IMR-90 (cell line): ENCODE measurements at places on chromosomes 1 and 21.

DNA sequence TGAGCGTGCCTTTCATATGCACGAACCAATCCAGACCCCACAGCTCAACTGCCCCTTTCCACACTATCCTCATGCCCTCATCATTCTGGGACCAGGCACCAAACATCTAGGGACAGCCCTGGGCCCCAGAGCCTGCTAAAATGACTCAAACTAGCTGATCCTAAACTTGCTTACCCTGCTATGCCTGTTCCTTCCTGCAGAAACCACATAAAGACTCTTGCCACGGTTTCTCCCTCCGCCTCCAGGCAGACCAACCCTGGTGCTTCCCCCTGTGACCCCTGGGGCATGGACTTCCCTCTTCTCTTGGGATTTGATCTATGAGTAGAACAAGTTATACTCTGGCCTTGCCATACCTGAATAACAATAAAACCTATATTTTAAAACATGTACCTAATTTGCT lies 138.0 kb upstream of the CD34 start:
- DNase-seq = no peak

- DNase-seq = no peak
Observed at GRCh38 chr1:97770376-97770775, 150.5 kb downstream of the DPYD start.

DNA sequence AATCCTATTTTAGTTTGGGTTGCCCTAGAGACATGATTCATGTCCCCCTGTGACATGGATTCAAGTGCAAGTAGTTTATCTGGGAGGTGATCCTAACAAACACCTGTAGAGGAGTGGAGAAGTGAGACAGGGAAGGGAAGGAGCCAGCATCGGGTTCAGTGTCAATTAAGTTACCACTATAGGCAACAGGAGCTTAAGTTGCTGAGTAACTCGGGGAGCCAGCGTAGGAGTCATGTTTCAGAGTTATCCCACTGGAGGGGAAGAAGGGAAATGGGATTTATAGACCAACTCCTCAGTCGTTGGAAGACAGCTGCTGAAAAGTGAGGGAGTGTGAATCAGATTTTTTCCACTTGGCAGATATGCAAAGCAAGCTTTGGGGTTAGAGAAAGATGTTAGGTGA lies 54.9 kb downstream of the SLC30A7 start:
- DNase-seq = peak; percentile 81

DNA sequence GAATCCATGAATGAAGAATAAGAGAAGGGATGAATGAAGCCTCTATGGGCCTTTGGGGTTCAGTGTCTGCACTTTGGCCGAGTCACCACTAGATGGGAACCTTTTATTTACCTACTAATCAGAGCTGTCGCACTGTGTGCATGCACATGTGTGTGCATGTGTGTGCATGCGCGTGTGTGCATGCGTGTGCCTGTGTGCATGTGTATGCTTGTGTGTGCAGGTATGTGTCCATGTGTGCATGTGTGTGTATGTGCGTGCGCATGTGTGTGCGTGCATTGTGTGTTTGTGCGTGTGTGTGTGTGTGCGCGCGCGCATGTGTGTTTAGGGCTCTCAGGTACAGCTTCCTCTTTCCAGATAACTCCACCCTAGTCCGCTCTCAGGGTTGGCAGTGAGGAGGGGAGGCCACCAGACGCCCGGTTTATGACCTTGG lies 20.4 kb upstream of the UBXN10 start:
- no peak for DNase-seq

DNA sequence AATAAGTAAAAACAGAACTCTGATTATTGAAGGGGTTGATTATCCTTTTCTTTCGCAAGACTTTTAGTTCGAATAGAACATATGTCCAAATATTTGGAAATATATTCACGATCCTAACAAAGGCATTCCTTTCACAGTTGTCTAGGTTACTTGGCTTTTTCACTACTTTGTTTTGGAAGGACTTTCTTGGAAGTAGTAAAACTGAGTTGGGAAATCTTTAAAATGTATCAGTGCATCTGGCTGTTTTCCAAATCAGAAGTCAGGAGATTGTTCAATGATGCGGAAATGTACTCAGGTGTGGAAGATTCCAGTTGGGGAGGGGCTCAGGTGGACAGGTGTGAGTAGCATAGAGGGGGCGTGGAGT lies 67.1 kb downstream of the SH3BGR start:
- no peak for DNase-seq

DNA sequence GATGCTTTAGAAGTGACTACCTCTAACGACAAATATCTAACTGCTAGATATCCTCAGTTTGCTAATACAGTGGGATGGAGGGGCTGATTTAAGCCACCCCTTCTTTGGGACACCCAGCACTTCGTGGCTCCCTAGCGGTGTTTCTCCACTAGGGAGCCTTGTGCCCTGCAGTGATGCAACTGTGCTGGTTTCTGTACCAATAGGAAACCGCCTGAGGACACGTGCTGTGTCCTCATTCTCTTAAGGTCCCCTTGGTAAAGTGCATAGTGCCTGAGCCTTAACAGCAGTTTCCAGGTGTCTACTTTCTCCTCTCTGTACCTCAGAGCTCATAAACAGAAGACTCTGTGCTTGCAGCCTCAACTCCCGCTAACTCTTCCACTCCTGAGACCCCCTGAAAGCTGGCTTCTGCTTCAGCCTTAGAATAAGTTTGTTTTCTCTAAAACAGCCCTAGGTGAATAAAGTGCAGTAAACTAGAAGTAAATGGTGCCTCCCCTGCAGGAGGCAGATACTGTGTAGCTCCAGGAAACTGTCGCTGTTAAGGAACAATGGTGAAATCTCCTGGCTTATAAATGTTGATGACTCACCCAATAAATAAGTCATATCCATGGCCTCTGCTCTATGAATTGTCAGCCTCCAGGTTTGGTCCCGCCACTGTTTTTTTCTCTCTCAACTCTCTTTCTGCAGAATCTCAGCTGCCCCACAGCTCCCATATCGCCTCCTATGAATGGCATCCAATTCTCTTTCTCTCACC lies 130.4 kb downstream of the AK5 start:
- DNase-seq = peak; percentile 66

GRCh38 chr1:221778535-221779142 lies 36.8 kb upstream of the DUSP10 start:
- no peak for DNase-seq

GRCh38 chr1:24248859-24249258 lies 61.8 kb upstream of the IFNLR1 start:
- DNase-seq = no peak

- no peak for DNase-seq
Observed at GRCh38 chr1:117641536-117641935, 35.7 kb downstream of the TENT5C start.

DNA sequence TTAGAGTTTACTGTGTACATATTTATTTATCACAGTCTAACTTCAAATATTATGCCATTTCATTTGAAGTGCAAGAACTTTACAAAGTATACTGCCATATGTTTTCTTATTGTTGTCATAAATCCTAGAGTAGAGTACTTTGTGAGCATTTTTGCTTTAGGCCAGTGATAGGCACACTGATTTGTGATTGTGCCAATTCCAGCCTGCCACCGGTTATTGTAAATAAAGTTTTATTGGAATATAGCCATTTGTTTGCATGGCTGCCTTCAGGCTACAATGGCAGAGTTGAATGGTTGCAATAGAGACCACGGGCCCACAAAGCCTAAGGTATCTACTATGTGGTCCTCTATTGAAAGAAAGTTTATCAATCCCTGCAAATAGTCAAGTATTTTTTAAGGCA lies 175.8 kb upstream of the GALNT2 start:
- no peak for DNase-seq

GRCh38 chr1:170596701-170597100 lies 64.7 kb downstream of the GORAB start:
- no peak for DNase-seq

- DNase-seq = no peak
Observed at GRCh38 chr21:34018185-34018584, 55.2 kb upstream of the MRPS6 start.

DNA sequence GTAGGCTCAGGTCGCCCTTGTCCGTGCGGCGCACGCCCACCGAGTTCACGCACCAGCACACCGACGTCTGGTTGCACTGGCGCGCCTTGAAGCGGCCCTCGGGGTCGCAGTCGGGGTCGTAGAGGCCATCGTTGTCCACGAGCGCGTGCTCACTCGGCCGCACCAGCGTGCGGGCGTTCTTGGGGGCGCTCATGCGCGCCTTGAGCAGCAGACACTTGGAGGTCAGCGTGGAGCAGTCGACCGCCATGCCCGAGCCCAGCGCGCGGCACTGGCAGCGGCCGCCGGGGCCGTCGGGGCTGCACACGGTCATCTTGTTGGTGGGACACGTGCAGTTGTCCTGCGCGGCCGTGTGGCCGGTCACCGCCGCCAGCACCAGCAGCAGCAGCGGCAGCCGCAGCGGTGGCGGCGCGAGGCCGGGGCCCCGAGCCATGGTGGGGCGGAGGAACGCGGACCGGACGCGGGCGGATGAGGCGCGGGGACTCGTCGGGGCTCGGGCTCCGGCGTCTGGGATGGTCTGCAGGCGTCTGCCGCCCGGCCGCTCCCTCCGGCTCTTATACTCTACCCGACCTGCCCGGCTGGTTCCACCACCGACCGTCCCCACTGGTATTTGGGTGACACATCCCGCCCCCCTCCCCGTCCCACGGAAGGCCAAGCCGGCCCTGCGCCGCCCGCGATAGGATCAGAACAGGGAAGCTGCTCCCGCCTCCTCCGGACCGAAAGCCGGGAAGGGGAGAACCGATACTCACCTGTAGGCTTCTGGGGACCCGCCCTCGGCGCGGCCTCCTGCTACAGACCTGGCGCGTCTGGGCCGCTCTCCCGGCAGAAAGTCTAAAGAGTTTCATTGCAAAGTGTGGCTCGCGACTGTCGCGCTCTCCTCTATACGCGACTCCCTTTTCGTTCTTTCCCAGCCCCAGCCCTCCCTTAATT lies at the start of gene TACSTD2:
Gene TACSTD2 (minus strand): TSS at position 526 of the 927 bp plus-strand sequence. CDS start 96 bp downstream, at position 430.
- DNase-seq = no peak

GRCh38 chr21:38814126-38815059 lies 8.7 kb downstream of the ETS2 start:
- no peak for DNase-seq

DNA sequence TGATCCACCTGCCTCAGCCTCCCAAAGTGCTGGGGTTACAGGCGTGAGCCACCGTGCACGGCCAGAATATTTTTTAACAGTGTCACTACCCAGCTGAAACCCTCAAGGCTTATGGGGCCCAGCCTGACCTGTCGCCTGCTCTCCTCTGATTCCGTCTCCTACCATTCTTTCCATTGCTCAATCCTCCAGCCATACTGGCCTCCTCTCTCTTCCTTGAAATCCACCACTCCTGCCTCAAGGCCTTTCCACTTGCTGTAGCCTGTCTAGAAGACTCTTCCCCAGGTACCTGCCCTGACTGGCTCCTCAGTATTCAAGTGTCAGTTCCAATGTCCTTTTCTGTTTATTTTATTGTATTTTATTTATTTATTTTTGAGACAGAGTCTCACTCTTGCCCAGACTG lies 53.9 kb downstream of the YARS1 start:
- DNase-seq = no peak

- DNase-seq = peak; percentile 4
Observed at GRCh38 chr1:86500714-86501113, 32.0 kb downstream of the CLCA1 start.

DNA sequence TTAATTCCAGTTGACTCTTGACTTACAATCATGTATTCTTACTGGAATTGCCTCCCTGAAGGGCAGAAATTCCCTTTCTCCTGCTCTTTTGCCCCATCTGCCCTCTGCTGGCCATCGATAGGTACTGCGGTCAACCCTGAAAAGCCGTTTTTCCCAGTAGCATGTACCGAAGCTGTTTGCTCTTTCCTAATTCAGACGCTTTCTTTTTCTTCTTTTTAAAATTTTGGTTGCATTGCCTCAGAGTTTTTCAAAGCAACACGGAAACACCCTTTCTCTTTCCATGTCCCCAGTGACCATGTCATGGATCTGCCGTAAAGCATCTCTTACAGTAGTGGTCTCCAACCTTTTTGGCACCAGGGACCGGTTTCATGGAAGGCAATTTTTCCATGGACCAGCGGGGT lies 164.2 kb upstream of the C1orf21 start:
- peak; percentile 55 for DNase-seq

DNA sequence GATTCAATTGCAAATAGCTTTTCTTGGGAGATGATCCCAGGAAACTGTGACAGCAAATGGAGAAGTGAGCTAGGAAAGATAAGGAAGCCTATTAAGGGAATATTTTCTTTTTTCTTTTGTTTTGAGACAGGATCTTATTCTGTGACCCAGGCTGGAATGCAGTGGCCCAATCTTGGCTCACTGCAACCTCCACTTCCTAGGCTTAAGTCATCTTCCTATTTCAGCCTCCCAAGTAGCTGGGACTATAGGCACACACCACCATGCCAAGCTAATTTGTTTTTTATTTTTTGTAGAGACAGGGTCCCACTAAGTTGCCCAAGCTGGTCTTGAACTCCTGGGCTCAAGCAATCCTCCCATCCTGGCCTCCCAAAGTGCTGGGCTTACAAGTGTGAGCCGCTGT lies 433.7 kb downstream of the RPS6KC1 start:
- no peak for DNase-seq

- peak; percentile 52 for DNase-seq
Observed at GRCh38 chr1:162757476-162757875, 33.0 kb upstream of the HSD17B7 start.

- DNase-seq = peak; percentile 12
Observed at GRCh38 chr21:28152732-28153131, 839.9 kb downstream of the LTN1 start.

DNA sequence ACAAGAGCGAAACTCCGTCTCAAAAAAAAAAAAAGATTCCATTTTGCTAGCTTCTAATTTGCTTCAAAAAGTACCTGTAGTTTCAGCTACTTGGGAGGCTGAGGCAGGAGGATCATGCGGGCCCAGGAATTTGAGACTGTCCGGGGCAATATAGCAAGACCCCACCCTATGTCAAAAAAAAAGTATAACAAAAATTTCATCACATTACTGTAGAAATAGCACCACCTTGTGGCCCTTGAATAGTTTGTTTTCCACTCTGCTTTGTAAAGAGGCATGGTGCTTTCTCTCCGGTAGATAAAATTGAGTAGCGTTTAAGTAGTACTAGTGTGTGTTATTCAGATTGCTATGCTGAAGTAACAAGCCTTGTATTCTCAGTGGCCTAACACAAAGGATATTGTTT lies 18.2 kb upstream of the MSTO1 start:
- DNase-seq = peak; percentile 68

DNA sequence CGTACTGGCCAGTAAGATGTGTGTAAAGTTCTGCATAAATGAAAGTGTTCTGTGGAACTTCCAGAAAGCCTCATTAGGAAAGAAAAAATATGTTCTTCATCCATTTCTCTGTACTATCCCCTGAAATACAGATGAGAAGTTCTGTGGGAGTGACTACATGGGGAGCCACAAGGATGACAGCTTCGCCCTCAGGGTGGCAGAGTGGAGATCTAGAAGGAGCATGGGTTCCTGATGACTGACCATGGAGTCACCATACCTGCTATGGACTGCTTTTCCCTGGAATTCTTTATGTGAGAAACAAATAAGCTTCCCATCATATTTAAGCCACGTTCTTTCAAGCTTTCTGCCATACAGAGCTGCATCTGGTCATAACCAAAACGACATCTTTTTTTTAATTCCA lies 113.9 kb upstream of the RGS1 start:
- no peak for DNase-seq
